Stimulated activated CD4-positive, alpha-beta T cell treated with anti-CD3 and anti-CD28 coated beads, Interleukin-2, amount 100 ng/mL, for 4 hours (primary cell): ENCODE measurements at places on chromosomes 4 and X.

GRCh38 chr4:98828801-98829200 lies 100.1 kb downstream of the EIF4E start:
- DNase-seq = peak; percentile 13

GRCh38 chrX:143017272-143017671 lies 8.5 kb upstream of the SPANXN4 start:
- no peak for DNase-seq

GRCh38 chrX:37332987-37333658 lies 16.0 kb upstream of the PRRG1 start:
- DNase-seq = no peak

GRCh38 chrX:1407035-1407434 lies 15.1 kb upstream of the SLC25A6 start:
- no peak for DNase-seq

GRCh38 chr4:73520821-73521220 lies 39.3 kb downstream of the AFM start:
- DNase-seq = no peak

DNA sequence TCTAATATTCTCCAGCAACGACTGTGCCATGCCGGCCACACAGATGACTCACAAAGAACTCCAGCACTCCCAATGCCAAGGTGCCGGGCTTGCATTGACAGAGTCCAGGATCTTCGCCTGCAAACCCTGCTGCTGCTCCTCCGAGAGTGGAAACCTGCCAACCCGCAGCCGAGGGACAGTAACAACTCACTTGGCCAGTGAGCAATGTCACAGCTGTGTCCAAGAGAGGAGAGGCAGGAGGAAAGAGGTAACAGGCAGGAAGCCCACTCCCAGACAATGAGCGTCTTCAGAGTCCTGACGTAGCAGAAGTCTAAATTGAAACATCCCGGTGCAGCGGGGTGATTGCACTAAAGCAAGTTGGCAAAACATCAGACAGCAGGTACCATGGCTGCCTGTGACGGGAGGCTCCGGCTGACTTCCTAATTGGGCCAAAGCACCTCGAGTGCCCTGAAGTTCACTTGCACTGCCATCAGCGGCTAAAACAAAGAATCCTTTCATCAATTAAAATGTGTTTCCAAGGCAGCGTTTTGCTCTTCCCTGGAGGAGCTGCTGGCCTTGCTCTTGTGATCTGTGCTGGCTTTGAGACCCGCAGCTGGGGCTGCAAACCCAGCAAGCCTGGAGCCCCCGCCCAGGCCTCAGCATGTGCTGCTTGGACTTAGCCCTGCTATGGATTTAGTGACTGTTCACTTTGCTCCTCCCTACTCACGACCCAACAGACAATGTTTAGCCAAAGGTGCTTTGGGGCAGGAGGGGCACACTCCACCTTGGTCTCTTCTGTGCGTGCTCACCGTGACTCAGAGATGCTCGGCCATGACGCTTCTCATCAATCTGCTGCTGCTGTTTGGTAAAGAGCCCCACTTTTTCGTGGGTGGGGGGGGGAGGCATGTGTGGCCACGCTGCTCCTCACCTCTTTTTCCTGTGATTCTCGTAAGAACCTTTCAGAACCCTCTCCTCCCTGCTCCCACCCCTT lies 36.5 kb downstream of the DCTD start:
- DNase-seq = no peak
